ENCODE measurements at places on chromosomes 6 and 20.

GRCh38 chr6:109927052-109927451 lies 51.1 kb upstream of the GPR6 start:
- no peak for DNase-seq

DNA sequence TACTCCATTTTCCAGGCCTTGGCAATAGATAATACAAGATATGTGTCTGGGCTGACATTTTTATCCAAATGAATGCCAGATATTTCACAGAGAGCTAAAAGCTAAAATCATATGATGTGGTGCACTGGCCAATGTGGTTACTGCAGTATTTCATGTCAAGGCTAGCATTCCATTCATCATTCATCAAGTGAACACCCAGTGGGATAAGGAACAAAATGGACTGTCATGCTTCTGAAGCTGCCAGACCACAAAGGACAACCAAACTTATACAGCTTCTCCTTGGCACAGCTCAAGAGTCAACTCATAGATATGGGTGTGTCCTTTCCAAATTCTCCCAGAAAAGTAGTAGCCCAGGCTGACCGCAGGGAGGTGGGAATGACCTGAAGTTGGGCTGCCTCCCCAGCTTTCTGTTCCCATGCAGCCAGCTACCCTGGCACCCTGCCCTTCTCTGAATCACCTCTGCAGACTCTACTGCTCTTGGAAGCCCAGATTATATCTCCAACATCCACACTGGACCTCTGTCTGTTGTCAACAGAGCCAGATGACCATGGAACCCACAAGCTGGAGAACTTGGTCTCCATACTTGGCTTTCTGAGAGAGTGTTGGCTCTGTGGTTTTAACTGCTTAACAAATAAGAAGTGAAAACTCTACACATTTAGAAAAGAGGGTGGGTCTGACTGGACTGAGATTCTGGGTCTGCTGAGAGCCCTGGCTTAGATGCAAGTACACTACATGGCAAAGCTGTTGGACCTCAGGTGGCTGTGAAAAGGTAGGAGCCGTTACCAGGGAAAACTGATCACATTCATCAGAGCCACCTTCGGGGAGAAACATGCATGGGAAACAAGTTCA lies 122.8 kb downstream of the ALDH8A1 start:
- DNase-seq, result peak; percentile 24

GRCh38 chr6:170062209-170062914 lies 228.5 kb downstream of the DLL1 start:
- no peak for DNase-seq

DNA sequence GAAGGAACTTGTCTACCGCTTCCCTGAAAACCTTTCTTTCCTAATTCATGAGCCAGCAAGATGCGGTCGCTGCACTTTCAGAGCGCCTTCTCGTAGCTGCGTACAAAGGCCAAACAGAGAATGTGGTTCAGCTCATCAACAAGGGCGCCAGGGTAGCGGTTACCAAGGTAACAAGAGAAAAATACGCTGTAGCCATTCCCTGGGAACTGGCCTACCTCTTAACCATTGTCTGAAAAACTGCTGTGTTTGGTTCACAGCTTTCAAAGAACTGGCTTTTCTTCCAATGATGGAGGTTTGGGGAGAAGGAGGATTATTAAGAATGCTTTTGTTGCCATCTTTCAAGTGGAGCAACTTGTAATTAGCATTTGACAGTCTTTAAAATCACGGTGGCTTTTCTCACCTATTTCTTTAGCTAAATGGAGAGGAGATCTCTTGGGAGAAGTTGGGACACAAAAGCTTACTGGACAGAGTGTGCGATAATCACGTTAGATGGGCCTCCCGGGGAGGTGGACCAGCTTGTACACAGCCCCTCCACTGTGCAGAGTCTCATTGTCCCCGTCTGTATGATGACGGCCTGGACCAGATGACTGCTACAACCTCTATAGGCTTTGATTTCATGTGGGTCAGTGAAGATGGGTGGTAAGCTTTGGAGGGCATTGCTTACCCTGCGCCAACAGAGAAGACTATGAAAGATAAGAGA lies 71.5 kb downstream of the LYRM2 start:
- DNase-seq, result no peak

DNA sequence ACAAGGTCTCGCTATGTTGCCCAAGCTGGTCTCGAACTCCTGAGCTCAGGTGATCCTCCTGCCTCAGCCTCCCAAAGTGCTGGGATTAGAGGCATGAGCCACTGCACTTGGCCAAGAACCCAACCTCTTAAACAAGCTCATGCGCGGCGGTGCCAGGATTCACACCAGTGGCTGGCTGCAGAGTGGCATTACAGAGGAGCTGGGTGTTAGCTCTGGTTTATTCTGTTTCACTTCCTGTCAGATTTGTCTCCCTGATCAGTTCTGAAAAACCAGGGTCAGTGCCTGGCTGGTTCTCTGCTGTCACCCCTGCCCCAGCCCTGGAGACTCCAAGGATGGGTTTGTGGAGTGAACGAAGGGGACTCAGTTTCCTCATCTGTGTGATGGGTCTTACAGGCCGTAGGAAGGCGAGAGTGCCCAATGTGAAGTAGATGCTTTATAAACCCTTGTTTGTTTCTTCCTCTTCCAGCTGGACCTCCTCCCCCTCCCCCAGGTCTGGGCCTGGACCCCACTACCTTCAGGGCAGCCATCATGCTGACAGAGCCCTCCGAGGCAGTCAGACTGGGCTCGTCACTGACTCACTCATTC lies 63.4 kb downstream of the UBE2V1 start:
- no peak for DNase-seq

DNA sequence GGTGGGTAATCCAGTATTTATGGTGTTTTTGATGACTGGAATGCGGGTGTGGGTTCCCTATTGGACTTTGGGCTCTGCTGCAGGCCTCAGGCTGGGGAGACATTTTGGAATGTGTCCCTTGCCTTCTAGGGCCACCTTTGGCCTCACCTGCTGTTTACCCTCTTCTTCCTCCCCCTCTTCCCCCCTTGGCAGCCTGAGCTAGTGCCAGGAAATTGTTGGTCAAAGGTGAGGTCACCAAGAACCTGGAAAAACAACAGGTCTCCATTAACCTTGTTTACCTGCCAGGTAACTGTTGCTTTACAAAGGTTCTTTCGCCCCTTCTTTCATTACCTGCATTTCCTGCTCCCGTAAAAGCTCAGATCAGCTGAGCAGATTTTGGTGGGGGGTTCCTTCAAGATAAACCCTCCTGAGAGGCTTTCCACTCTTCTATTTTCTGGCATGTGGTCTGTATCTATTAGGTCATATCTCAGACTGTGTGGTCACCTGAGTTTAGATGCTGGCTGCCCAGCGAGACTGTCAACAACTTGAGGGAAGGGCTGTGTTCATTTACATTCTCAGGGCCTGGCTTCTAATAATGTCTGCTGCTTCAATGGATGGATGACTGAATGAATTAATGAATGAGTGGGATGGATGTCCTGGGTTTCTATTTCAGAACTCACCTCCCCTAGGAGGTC lies 34.7 kb downstream of the VEGFA start:
- DNase-seq, result no peak

GRCh38 chr6:160116411-160116810 lies 5.2 kb upstream of the SLC22A1 start:
- DNase-seq, result no peak

GRCh38 chr6:31908791-31909190 lies 6.9 kb upstream of the ZBTB12 start:
- DNase-seq, result no peak

DNA sequence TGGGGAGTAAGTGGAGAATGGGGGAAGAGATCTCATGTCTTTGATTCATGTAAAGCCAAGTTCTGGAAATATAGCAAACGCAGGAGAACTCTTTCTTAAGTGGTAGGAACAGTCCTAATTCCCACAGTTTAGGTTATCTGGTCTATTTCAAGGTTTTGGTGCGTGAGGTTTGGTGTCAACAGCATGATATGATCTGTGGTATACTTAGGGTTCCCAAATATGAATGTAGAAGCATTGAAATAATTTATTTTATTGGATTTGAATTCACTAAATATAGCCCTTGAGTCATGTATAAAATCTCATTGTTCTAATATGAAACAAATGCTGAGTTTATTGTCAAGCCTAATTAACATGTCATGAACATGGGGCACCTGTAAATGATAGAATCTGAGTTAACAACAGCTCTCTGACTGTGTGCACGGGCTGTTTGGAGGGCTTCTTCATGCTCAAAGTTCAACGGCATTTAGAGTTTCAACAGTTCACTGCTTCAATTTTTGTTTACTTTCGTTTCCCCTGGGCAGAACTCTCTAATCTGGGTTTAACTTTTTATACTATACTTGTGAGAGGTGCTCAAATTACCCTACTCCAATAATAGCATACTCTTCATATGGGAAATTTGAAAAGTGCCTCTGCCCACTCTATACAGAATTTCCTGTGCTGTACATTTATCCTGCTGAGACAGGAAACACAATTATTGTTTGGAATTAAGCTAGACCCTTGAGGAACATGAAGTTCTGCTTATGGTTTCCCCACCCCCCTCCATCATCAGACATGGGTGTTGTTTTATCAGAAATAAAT lies 236.3 kb upstream of the ZNF217 start:
- DNase-seq, result no peak

DNA sequence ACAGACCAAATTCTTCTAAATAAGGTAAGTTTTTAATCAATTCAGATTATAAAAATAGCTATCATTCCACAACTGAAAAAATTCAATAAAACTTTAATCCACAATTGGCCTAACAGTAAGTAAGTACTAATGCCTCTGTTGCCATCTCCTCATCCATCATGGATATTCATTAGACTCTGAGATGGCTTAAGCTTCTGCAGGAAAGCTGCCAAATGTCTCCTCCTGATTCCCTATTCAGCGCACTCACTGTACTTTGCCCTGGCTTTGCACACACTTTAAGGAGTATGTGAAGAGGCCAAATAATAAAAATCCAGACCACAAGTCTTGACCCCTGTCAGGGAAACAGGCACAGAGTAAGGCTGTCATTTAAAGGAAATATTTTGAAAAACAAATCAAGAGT lies 23.6 kb downstream of the PGM3 start:
- DNase-seq, result no peak

DNA sequence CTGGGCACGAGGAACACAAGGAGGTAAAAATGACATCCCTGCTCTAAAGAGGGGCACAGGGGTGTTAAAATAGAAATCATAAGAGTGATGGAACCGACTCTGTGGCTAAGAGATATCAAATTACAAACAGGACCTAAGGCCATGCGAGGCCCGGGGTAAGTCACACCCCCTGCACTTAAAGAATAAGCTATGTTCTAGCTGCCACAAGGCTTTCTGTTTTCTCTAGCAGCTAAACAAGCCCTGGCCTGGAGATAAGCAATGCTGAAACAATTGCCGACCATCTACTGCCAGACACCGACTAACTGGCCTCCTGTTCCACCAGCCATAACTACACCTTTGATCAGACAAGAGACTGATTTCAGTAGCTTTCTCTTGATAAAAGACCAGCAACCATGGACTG lies 32.4 kb downstream of the MDGA1 start:
- DNase-seq, result no peak

GRCh38 chr6:100881707-100882040 lies 545 bp upstream of the ASCC3 start:
- DNase-seq, result no peak

- no peak for DNase-seq
Observed at GRCh38 chr6:4225161-4225872, 89.9 kb upstream of the ECI2 start.

DNA sequence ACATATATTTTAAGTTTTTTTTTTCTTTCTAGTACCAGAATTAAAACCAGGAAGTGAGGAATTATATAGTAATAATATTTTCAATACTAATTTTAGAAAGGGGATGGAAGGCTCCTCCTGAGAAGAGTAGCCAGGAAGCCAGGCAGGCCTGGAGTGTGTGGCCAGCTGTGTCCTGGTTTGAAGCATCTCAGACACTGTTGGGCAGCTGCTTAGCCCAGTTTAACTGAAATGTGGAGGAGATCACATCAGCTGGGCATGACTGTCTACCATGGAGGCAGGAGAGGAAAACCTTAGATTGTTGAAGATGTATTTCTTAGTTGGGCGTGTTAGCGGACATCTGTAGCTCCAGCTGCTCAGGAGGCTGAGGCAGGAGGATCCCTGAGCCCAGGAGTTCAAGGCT lies 142.2 kb downstream of the ARID1B start:
- DNase-seq, result no peak

DNA sequence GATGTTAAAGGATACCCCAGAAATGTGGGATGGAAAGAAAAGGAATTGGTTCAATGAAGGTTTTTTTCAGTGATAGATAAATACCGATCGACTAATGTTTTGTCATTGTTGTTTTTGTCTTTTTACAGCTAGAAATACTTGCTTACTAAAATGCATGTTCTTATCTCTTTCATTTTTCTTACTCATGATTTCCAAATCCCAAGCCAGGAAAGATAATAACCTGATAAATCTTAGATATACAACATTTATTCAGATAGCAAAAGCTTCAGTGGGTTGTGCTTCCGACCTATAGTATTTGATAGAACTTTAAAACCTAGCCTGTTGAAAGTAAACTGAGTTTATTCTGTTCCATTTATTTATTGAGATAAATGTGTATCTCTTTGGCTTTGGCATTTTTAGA lies 187.5 kb downstream of the EDN1 start:
- no peak for DNase-seq

- DNase-seq, result no peak
Observed at GRCh38 chr6:44481760-44482159, 94.3 kb downstream of the CDC5L start.

DNA sequence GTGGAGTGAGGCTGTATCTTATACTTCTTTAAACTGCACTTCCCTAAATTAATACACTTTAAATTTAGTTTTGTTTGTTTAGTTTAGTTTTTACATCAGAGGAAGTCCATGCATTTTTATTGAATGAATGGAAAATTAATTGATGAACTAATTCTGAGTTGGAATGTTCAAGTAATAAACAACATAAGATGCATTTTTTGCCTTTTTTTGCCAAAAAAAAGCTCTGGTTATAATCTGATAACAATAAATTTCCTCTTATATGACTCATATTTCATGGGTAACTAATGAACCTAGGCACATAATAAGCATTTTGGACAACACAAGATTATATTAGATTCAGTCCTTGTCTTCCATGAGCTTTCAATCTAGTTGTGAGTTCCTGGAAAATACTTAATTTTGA lies 323.1 kb downstream of the CENPW start:
- DNase-seq, result no peak

DNA sequence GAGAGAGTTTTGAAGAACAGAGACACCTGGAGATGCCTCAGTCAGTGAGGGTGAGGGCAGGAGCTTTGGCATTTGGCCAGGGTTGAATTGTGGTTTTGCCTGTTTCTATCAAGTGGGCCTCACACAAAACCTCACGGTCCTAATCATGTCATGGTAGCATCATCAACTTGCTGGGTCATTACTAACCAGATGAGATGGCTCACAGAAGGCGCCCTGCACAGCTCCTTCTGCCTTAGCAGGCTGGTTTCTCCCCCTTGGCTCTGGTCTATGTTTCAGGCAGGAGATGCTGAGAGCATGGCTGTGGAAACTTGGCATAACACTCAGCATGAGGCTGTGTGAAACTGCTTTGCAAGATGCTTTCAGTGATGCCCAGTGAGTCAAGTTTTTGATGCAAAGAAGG lies 99.3 kb downstream of the LRRC1 start:
- peak; percentile 1 for DNase-seq
